Nephron progenitor cell (in vitro differentiated cells): ENCODE measurements at places on chromosomes 2 and 18.

DNA sequence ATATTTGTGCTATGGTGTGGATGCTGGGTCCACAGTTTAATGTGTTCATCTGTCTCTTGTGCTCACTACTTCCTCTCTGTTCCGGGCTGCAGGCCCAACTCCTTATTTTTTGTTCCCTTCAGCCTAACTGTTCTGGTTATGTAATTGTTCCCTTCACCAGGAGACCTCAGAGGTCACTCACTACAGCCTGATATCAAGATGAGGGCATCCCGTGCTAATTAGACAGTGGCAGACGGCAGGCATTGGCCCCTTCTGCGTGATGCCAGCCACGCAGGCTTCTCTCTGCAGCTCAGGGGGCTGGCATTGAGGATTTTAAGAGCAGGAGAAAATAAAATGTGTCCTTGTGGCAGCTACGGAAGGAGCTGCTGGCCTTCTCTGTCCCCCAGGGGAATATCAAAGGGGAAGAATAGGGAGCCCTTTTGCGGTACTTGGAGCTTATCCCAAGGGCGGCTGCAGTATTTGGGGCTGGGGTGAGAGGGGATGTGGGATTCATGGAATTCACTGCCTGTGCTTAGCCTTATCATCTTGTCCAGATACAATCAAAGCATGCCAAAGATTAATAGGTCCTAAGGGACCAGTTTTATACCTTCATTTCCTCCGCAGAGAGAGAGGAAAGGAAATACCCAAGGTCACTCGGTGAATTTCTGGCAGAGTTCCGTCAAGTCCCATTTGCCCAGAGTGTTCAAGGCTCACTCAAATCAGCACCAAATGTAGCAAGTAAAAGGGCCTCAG, 53.3 kb upstream of the TRIB2 start:
- H3K36me3 ChIP-seq = peaks cover 10% of the 10 kb centered on the region
- no peak overlapping the region for H3K4me3 ChIP-seq
- H3K27ac ChIP-seq = no peak overlapping the region
- peaks cover 14% of the 10 kb centered on the region for H3K4me1 ChIP-seq

GRCh38 chr2:240997141-240997855, 1.1 kb upstream of the SNED1 start:
- DNase-seq = no peak
- peaks cover 38% of the 10 kb centered on the region for H3K27me3 ChIP-seq

DNA sequence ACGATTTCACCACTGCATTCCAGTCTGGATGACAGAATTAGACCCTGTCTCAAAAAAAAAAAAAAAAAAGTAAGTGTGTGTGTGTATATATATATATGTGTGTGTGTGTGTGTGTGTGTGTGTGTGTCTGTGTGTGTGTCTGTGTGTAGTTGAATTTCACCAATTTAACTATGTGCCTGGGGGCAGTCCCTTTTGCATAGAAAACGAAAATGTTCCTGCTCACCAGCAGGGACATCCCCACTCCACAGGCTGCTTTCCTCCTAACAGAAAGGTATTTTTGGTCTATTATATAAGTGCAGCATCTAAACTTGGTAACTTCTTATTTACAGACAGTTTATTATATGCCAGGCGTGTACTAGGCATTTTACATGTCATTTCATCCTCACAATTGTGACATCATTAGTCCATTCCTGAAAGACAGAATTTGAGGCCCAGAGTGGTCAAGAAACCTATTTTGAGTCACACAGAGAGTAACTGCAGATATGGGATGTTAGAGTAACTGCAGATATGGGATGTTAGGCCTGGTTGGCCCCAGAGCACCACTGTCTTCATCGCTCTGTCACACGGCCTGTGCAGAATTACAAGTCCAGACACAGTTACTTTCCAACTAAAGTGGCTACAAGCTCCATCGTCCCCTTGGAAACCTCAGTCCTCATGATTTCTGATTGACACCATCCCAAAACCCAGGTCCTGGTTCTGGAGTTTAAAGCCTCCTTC, 9.3 kb upstream of the TTL start:
- peaks cover 9% of the 10 kb centered on the region for H3K4me1 ChIP-seq
- H3K27me3 ChIP-seq = no peaks in the 10 kb centered on the region
- no peaks in the 10 kb centered on the region for H3K36me3 ChIP-seq
- DNase-seq = no peak

- no peak overlapping the region for H3K4me3 ChIP-seq
- H3K4me1 ChIP-seq = no peaks in the 10 kb centered on the region
- peaks cover 3% of the 10 kb centered on the region for H3K27me3 ChIP-seq
Observed at GRCh38 chr2:209236377-209236776, 187.5 kb upstream of the MAP2 start.

GRCh38 chr18:33536904-33537303, 41.1 kb upstream of the ASXL3 start:
- no peak overlapping the region for H3K4me3 ChIP-seq
- peaks cover 6% of the 10 kb centered on the region for H3K4me1 ChIP-seq
- no peaks in the 10 kb centered on the region for H3K27me3 ChIP-seq
- H3K36me3 ChIP-seq = no peaks in the 10 kb centered on the region
- DNase-seq = no peak
- no peak overlapping the region for H3K27ac ChIP-seq

GRCh38 chr2:175935289-175936181, 66.5 kb downstream of the LNPK start:
- H3K4me3 ChIP-seq = no peak overlapping the region
- H3K36me3 ChIP-seq = peaks cover 46% of the 10 kb centered on the region
- peak overlapping the region; percentile 18 for H3K27ac ChIP-seq
- no peaks in the 10 kb centered on the region for H3K27me3 ChIP-seq
